ENCODE measurements at places on chromosomes 2 and 18.

- DNase-seq, result no peak
These were observed 567.4 kb downstream of the TSN start for GRCh38 chr2:122322815-122323214.

DNA sequence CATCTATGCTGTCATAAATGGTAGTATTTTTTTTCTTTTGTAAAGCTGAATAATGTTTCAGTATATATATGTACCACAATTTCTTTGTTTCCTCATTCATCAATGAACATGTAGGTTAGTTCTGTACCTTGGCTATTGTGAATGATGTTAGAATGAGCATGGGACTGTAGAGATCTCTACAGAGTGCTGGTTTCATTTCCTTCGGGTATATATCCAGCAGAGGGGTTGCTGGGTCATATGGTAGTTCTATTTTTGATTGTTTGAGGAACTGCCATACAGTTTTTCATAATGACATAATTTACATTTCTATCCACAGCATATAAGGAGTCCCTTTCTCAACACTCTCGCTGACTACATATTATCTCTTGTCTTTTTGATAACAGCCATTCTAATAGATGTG, 243.5 kb downstream of the CDH7 start:
- no peak for DNase-seq

- no peak for DNase-seq
These were observed 125.5 kb upstream of the SERTAD2 start for GRCh38 chr2:64779117-64779690.

DNA sequence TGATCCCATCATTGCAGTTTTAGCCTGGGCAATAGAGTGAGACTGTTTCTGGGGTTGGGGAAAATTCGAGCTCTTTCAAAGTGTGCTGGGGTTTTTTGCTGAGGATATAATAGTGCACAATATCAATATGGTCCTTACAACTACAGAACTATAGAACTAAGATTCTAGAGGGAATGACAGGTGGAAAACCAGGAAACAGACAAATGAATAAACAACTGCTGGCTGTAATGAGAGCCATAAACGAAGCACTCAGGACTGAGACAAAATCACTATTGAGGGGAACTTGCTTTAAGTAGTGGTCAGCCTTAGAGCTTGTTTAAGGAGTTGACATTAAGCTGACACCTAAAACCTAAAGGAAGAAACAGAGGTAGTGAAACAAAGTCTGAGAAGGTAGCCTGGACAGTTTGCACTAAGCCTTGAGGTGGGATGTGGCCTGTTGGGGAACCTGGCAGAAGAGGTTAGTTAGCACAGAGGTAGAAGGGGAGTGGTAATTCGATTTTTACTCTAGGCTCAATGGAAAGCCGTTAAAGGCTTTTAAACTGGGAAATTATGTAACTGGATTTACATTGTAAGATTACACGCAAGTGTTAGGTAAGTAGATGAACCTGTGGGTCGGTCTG, 33.8 kb downstream of the LCLAT1 start:
- no peak for DNase-seq

- no peak for DNase-seq
These were observed 360.3 kb downstream of the LRRTM1 start for GRCh38 chr2:79944205-79944604.

GRCh38 chr18:68893354-68893753, 95.5 kb downstream of the CCDC102B start:
- no peak for DNase-seq

DNA sequence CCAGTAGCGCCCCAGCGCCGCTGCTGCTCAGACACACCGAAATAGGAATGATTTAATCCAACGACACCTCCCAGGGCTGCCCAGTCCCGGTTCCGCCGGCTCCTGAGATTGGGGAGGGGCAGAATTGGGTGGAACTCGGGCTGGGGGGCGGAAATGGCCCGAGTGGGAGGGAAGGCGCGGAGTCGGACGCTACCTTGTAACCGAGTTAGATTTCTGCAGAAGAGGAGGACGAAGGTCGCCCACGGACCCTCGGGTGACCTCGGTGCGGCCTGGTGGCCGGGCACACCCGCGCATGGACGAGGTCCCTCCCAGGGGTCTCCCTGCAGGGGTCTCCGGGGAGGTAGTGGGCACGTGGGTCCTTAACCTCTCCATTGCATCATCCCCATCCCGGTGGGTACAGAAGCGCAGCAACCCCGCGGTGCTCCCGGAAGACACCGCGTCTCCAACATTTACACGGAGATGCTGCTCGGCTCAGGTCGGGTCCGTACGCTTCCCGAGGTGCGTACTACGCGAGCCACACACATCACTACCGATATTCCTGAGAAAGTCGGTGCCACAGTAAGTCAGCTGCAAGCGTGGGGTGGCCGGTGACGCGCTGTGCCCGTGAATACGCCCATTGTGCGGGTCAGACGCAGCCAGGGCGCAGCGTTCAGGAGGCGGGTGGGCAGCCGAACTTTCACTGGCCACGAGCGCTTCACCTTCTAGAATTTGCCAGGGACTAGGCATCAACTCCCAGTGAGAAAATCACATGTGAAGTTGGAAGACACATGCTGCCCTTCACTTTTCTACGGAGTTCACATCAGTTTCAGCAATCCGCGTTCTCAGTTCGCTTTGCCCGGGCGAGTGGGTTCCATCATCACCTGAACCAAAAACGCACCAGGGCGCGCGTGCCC, 3.0 kb downstream of the ZNF516 start:
- DNase-seq, result no peak

DNA sequence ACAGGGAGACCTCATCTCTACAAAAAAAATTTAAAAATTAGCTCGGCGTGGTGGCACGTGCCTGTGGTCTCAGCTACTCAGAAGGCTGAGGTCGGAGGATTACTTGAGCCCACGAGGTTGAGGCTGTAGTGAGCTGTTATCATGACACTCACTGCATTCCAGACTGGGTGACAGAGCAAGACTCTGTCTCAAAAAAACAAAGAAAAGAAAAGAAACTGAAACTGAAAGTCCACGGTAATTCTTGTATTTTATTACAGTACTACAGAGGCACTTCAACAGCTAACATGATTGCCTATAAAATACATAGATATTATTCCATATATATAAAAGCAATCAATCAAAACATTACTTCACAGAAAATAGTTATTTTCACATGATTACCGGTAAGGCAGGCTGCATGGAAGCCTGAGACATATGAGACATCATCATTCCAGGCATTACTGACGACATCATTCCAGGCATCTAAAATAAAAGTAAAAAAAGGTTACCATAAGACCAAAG, 23.1 kb downstream of the PRPF40A start:
- DNase-seq, result no peak

DNA sequence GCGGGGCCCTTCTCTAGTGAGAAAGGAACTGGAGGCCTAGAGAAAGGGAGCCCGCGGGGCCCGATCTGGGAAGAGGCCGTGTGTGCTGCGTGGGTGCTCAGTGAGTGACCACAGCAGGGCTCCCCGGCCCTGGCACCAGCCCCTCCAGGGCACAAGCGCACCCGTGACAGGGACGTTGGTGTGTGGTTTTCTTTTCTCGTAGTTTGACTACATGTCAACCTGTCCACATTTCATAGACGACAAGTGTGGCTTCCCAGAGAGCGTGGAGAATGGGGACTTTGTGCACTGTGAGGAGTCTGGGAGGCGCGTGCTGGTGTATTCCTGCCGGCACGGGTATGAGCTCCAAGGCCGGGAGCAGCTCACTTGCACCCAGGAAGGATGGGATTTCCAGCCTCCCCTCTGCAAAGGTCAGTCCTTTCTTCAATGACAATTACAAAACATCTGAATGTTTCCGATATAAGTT, 83.1 kb downstream of the TPO start:
- DNase-seq, result no peak

All from activated T-helper 1 cell treated with anti-CD3 and anti-CD28 coated beads, Interleukin-2, amount 50 U/mL, for 16 hours (primary cell).